ENCODE measurements at places on chromosomes 16 and 17.

GRCh38 chr17:82979718-82980117, 99.7 kb upstream of the METRNL start:
- DNase-seq, result no peak

GRCh38 chr16:26736084-26736483, 330.6 kb upstream of the C16orf82 start:
- no peak for DNase-seq

DNA sequence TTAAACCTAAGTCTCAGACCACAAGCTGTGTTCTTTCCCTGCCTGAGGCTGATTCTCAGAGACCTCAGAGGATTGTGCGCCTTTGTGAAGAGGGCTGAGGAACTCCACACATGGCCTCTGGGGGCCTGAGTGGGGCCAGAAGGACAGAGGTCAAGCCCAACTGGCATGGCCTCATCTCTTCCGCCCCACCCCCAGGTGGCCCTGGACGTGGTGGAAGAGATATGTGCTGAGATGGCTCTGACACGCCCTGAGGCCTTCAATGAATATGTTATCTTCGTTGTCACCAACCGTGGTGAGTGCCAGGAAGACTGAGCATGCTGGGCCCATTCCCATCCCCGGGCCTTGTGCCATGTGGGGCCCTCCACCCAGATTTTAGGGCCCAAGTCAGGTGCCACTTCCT, 20.1 kb upstream of the ALKBH5 start:
- no peak for DNase-seq

DNA sequence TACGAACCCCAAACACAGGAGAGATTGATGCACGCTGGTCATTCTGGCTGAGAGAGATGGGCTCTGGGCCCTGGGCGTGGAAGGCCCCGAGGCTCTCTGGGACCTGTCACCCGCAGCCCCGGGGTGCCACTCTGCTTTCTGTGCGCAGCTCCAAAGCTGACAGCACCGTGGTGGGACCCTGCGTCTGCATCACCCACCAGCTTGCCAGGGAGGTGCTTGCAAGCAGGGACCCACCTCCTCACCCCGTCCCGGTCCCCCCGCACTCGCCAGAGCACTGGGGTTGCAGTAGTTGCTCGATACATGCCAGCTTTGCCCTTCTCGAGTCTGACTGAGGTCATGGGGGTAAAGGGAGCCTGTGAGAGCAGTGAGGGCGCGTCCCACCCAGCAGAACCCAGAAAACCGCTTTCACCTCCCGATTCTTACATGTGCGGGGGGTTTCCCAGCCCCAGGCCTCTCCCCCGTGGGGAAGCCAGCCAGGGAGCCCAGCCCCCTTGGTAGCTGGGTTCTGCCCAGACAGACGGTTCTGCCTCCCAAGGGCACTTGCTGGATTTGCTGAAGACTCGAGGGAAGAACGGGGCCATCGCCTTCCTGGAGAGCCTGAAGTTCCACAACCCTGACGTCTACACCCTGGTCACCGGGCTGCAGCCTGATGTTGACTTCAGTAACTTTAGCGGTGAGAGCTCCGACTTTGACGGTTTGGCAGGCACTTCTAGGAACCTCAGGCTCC, 12.5 kb downstream of the CARD14 start:
- DNase-seq, result no peak

DNA sequence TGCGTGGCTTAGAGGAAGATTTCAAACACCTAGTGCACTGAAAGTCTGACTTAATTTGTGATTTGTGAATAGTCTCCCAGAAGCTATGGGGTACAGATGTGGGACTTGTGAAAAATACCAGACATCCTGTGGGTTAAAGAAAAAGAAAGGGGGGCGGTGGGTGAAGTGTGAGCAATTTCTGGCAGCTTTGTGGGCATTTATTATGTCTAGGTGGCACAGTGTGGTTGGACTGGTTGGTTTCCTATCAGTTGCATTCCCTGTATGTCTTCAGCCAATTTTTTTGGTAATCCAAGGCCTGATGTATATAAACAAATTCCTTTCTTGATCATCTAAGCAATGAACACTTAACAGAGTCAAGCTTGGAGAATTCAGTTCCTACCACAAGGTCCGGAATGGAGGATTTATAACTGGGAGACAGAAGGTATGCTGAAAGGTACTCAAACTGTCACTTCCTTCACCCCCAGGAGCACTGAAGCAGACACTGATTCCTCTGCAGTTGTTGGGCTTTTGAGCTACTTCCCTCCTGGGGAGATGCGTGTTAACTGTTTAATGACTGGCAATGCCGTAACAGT, 211.6 kb downstream of the WWOX start:
- DNase-seq, result no peak

DNA sequence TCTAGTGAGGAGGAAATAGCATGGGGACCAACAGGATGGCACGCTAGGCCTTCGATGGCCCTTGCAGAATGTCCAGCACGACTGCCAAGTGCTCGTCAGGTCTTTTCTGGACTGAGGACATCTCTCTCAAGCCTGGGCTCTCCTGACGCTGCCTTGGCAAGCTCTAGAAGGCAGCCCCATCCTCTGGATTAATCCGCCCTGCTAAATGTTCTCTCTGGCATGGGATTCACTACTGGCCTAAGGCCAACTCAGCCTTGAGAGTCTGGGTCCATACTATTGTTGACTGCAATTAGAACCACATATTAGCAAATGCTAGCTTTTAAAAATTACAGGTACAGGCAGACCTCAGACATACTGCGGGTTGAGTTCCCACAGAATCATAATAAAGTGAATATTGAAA, 2.5 kb upstream of the CEP295NL start:
- no peak for DNase-seq

- DNase-seq, result no peak
These were observed 240.7 kb downstream of the MAP2K6 start for GRCh38 chr17:69654981-69655855.

DNA sequence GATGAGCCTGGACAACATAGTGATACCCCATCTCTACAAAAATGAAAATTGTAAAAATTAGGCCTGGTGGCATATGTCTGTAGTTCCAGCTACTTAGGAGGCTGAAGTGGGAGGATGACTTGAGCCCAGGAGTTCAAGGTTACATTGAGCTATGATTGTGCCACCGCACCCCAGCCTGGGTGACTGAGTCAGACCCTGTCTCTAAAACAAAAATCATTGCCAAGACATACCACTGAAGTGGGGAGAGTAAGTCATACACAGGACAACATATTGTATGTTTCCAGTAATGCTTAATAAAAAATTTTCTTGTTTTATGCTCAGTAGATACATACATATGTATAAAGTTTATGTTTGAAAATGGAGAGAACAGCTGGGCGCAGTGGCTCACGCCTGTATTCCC, 39.2 kb downstream of the NDE1 start:
- DNase-seq, result no peak

All from stimulated activated CD4-positive, alpha-beta T cell treated with anti-CD3 and anti-CD28 coated beads, TNF-alpha, amount 100 ng/mL, for 1 hour (primary cell).